Type B pancreatic cell (in vitro differentiated cells): ENCODE measurements at places on chromosomes 4 and X.

DNA sequence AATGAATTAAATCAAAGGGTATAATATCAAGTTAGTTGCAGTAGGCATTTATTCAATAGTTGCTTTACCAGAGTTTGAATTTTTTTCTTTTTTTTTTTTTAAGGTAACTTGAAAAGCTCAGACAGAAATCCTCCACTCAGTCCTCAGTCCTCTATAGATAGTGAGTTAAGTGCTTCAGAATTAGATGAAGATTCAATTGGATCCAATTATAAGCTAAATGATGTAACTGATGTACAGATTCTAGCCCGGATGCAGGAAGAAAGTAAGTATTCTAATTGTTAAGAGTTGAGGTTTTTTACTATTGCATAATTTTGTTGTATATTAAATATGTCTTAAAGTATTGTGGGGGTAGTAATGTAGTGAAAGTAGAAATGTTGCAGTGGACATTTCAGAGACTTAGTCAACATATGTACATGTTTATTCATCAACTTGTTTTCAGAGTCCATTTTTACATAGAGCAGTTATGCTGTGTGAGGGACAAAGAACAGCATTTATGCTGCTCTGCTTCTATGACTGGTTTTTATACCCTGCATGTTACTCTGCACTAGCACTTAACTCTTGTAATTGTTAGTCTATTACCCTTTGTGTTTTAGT, 38.4 kb downstream of the SLAIN2 start:
- no peak overlapping the region for H3K4me3 ChIP-seq
- no peak overlapping the region for H3K27ac ChIP-seq
- DNase-seq = no peak
- H3K36me3 ChIP-seq = peaks cover 22% of the 10 kb centered on the region
- H3K4me1 ChIP-seq = no peaks in the 10 kb centered on the region

DNA sequence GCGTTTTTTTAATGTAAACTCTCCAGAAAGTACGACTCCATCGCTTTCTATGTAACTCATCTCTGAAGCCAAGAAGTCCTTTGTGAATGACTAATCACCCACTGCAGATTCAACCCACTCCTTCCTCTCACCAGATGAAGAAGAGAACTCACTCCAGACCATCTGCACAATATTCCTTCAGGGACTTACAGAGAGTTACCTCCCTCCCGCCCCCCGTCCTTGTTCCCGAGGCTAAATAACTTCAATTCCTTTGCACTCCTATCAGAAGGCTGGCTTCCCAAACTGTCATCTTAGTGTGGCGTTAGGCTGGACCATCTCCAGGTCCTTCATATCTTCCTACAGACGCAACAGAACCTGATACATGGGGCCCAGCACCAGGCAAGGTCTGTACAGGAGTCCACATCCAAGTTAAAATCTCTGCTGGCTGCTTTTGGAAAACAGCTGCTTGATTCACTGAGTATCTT, 82.4 kb downstream of the AFAP1 start:
- peaks cover 41% of the 10 kb centered on the region for H3K4me1 ChIP-seq
- H3K27me3 ChIP-seq = no peaks in the 10 kb centered on the region
- H3K36me3 ChIP-seq = peaks cover 25% of the 10 kb centered on the region
- H3K4me3 ChIP-seq = no peak overlapping the region

DNA sequence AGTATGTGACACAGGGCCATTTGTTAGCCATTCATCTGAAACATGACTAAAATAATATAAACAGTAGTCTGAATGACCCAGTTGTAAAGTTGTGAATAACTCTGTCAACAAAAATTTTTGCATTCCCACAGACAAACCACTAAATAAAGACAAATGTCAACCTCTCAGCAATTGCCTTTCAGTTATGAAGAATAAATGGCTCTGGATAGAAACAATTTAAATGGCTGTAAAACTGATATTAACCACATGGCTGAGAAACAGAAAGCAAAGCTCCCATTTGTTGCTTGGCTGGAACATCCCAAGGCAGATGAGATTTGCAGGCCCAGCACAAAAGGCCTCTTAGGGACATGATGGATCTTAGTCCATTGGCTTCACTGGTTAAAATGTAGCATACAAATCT, 296.3 kb downstream of the GALNTL6 start:
- DNase-seq = no peak
- no peak overlapping the region for H3K4me3 ChIP-seq
- H3K36me3 ChIP-seq = no peaks in the 10 kb centered on the region
- no peaks in the 10 kb centered on the region for H3K27me3 ChIP-seq

GRCh38 chrX:24201216-24201615, 51.7 kb downstream of the ZFX start:
- peaks cover 43% of the 10 kb centered on the region for H3K36me3 ChIP-seq
- H3K4me1 ChIP-seq = peaks cover 32% of the 10 kb centered on the region
- H3K27me3 ChIP-seq = no peaks in the 10 kb centered on the region
- H3K4me3 ChIP-seq = no peak overlapping the region

DNA sequence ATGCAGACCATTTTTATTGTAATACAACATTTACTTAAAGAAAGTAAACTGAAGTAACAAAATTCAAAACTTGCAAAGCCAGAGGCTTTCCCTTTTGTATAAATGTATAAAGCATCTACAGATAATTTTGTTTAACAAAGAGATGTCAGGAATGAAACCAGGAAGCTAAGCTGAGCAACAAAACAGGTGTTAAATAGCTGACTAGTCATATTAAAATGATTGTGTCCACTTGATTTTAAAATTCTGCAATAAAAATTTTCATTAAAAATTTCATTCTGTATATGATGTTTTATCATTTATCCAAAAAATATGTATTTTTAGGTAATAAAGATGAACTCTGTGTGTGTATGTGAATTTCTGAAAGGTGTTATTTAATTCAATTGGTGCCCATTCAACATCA, 72.0 kb upstream of the TRAM1L1 start:
- no peaks in the 10 kb centered on the region for H3K4me1 ChIP-seq
- no peak overlapping the region for H3K27ac ChIP-seq
